ENCODE measurements at places on chromosomes 7 and 10. TPM values are rescaled to one million over a fixed set of nuclear protein-coding genes. Genes with fewer than 3 reads are reported as not detected.

Gene UBE2H
- total RNA-seq, result 104 TPM

DNA sequence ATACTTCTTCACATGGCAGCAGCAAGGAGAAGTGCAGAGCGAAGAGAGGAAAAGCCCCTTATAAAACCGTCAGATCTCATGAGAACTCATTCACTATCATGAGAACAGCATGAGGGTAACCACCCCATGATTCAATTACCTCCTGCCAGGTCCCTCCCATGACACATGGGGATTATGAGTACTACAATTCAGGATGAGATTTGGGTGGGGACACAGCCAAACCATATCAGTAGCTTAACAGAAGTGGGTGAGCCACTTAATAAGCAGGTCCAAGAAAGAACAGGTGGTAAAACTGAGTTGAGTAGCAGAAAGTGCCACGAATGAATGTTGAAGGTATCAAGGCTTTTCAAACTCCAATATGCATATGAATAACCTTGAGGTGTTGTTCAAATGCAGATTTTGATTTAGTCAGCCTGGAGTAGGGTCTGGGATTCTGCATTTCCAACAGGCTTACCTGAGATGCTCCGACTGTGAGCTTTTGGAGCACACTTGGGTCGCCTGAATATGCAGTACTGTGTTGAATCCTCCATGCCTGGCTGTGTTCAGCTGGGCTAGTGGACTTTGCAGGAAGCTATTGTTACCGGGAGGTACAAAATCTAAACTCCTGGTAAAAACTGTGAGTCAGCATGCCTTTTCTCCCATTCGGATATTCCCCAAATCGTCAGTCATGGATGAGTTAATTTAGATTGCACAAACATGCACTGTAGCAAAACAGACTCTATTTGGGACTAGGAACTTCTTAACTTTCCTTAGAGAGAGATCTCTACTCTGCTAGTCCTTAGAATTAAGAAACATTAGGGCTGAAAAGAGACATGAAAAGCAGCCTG lies 69.0 kb upstream of the PRKCQ start:
- no peak overlapping the region for H3K4me3 ChIP-seq
- no peaks in the 10 kb centered on the region for H3K36me3 ChIP-seq
- H3K27me3 ChIP-seq, result peaks cover 53% of the 10 kb centered on the region
- no peak overlapping the region for H3K27ac ChIP-seq
- no peak for DNase-seq
- no peaks in the 10 kb centered on the region for H3K4me1 ChIP-seq

DNA sequence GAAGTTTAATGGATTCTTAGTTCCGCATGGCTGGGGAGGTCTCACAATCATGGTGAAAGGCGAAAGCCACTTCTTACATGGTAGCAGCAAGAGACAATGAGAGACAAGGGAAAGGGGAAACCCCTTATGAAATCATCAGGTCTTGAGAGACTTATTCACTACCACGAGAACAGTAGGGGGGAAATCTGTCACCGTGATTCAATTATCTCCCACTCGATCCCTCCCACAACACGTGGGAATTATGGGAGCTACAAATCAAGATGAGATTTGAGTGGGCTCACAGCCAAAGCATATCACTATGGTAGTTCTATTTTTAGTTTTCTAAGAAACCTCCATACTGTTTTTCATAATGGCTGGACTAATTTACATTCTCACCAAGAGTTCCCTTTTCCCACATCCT lies 36.7 kb downstream of the SPAM1 start:
- H3K27me3 ChIP-seq, result no peaks in the 10 kb centered on the region
- H3K4me3 ChIP-seq, result no peak overlapping the region
- no peaks in the 10 kb centered on the region for H3K36me3 ChIP-seq
- no peaks in the 10 kb centered on the region for H3K4me1 ChIP-seq
- H3K27ac ChIP-seq, result no peak overlapping the region

Gene GJD4
- total RNA-seq, result not detected

Measured in mesothelial cell of epicardium (in vitro differentiated cells).